ENCODE measurements at places on chromosomes 5 and 9. TPM values are rescaled to one million over a fixed set of nuclear protein-coding genes. Genes with fewer than 3 reads are reported as not detected.

BARX1 gene
- total RNA-seq = not detected

ORM1 gene
- not detected for total RNA-seq

SYK gene
- 0.99 TPM for total RNA-seq

ANP32B gene
- 12.2 TPM for total RNA-seq

RANBP3L gene
- total RNA-seq = 1.6 TPM

TCF7 gene
- total RNA-seq = 1.5 TPM

TIFAB gene
- total RNA-seq = not detected

ST6GALNAC4 gene
- 5.2 TPM for total RNA-seq

PALM2AKAP2 gene
- total RNA-seq = 2.1 TPM

FCN1 gene
- total RNA-seq = not detected

UBE2B gene
- 36.0 TPM for total RNA-seq

CDC20B gene
- not detected for total RNA-seq

C9orf50 gene
- not detected for total RNA-seq

PLPP7 gene
- not detected for total RNA-seq

SPINK5 gene
- total RNA-seq = 0.10 TPM

ZFP2 gene
- not detected for total RNA-seq

ZNF454 gene
- total RNA-seq = 0.72 TPM

SMIM32 gene
- total RNA-seq = not detected

MOB3B gene
- total RNA-seq = 0.10 TPM

IL3 gene
- not detected for total RNA-seq

IFNK gene
- not detected for total RNA-seq

TERT gene
- total RNA-seq = 0.04 TPM

MELK gene
- 78.6 TPM for total RNA-seq

SPINK7 gene
- not detected for total RNA-seq

PGM5 gene
- total RNA-seq = 3.0 TPM

CAMK2A gene
- 0.02 TPM for total RNA-seq

DRD1 gene
- total RNA-seq = 0.25 TPM

CCL28 gene
- total RNA-seq = not detected

PLGRKT gene
- total RNA-seq = 19.7 TPM

ADRA1B gene
- not detected for total RNA-seq

FUBP3 gene
- total RNA-seq = 30.7 TPM

PHYHD1 gene
- total RNA-seq = not detected

ALDOB gene
- total RNA-seq = not detected

C5orf34 gene
- total RNA-seq = 14.4 TPM

FYB1 gene
- 0.04 TPM for total RNA-seq

ANKDD1B gene
- not detected for total RNA-seq
